ENCODE measurements at places on chromosomes 1 and 21. TPM values are rescaled to one million over a fixed set of nuclear protein-coding genes. Genes with fewer than 3 reads are reported as not detected.

The BRDT gene
- total RNA-seq: not detected

DNA sequence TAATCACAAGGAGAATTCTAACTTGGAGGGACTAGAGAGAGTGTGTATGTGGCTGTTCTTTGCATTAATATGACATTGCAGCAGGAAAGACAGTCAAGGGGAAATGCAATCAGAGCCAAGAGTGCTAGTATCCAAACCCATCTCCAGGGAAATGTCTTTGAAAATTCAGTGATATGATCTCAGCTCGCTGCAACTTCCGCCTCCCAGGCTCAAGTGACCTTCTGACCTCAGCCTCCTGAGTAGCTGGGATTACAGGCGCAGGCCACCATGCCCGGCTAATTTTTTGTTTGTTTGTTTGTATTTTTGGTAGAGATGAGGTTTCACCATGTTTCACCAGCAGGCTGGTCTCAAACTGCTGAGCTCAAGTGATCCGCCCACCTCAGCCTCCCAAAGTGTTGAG is 16.3 kb downstream of the VASH2 start:
- DNase-seq: no peak

The THEMIS2 gene
- total RNA-seq: 9.3 TPM

- DNase-seq: no peak
Measured at GRCh38 chr1:116325922-116326321, 47.1 kb upstream of the ATP1A1 start.

DNA sequence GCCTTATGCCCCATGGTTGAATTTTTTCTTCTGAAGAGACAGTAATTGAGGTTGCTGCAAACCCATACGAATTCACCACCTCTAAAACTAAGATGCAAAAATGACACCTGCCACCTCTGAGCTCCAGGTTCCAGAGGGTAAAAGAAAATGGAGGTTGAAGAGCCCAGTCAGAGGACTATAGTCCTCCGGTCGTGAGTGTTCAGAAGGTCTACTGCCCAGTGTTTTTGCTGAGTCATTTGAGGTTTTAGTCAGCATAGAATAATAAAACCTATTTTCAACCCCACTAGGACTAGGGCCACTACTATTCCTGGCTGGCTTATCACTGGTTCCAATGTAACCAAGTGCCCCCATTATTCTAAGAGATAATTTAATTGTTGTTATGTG is 12.9 kb upstream of the SLAMF7 start:
- no peak for DNase-seq

The SLC44A5 gene
- total RNA-seq: 1.1 TPM

DNA sequence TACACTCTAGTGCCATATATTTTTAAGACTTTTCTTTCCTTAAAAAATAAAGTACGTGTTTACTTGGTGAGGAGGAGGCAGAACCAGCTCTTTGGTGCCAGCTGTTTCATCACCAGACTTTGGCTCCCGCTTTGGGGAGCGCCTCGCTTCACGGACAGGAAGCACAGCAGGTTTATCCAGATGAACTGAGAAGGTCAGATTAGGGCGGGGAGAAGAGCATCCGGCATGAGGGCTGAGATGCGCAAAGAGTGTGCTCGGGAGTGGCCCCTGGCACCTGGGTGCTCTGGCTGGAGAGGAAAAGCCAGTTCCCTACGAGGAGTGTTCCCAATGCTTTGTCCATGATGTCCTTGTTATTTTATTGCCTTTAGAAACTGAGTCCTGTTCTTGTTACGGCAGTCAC is 25.2 kb downstream of the PSEN2 start:
- DNase-seq: no peak

GRCh38 chr1:247210062-247210375 is 38.2 kb upstream of the ZNF124 start:
- no peak for DNase-seq

The ASCL5 gene
- total RNA-seq: not detected

GRCh38 chr1:94865360-94865759 is 45.2 kb downstream of the SLC44A3 start:
- DNase-seq: no peak

The OR2L3 gene
- total RNA-seq: not detected

DNA sequence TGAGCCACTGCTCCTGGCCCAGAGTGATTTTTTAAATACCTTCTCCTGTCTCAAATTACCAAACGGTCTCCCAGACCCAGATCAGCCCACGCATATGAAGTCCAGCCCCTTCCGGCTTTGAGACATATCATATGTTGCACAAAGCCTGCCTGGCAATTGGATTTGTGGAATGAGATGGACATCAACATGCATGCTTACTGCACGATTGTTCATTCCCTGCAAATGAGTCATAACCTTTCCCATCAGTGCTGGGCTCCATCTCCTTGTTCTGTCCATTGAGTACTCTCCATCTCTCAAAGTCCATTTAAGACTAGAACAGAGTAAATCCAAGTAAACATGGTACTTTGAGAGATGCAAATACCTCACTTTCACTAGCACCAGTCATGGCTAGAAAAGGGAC is 612.2 kb upstream of the USP24 start:
- DNase-seq: no peak

The TTC3 gene
- total RNA-seq: 115 TPM

The RAB25 gene
- total RNA-seq: 284 TPM

- DNase-seq: no peak
Measured at GRCh38 chr1:47805921-47806361, 191.2 kb downstream of the TRABD2B start.

All from suprapubic skin (tissue), 4 donors.